ENCODE measurements at places on chromosomes 5 and 9.

DNA sequence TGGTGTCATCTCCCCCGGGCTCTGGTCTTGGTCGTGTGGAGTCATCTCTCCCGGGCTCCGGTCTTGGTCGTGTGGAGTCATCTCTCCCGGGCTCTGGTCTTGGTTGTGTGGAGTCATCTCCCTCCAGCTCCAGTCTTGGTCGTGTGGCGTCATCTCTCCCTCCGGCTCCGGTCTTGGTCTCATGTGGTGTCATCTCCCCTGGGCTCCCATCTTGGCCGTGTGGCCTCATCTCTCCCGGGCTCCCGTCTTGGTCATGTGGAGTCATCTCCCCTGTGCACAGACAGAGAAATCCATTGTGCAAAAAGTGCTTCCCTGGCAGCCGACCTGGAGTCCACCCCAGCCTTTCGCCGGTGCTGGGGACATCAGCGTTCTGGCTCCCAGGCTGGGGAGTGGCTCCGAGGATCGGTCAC is 91.1 kb upstream of the CACNA1B start:
- DNase-seq, result no peak

DNA sequence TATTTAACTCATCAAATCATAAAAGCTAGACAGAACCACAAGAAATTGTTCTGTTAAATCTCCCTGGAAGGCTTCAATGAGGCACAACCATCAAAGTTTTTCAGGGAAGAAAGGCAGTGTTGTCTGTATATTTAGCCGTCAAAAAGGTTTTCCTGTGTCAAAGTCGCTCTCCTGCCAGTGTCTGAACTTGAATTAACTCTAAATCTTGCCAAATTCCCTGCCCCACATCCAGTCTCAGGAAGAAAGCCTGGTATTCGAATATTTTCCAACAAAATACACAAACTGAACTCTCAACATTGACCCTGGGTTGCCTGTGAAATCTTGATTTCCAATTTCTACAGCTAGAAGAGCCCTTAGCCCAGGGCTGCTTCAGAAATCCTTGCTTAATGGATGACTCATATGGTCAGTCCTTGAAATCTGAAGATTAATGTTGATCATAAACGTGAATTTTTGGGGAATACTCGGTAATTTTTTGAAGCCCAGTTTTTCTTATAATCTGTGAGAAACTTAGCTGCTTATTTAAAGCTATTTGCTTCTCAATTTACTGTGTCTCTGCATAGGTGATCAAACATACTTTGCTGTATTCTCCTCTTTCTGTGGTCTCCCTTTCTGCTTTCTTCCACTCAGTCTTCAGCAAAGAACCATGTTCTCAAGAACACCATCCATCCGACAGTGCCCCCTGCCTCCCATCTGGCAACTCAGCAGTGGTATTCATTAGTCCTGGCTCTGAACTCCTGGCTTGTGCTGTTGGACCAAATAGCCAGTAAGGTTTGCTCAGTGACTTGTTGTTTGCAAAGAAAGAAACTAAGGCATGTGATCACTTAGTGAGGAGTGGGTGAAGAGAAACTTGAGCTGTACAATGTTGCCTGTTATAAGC is 58.9 kb downstream of the NREP start:
- no peak for DNase-seq

DNA sequence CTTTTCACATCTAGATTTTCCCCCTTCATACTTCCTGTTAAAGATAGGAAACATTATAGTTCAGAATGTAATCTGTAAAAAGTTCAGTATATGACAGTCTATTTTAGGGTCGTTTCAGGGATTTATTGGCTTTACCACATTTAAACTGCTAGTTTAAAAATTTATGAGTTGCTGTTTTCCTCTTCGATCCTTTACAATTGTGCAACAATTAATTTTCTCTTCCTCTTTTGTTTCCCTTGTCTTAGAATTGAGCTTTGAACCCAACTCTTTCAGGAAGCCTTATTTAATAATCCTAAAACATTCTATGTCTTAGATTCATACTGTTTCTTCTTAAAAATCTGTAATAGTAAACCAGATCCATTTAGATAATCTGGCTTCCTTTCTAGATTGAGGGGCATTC is 16.4 kb downstream of the ZSWIM6 start:
- no peak for DNase-seq

DNA sequence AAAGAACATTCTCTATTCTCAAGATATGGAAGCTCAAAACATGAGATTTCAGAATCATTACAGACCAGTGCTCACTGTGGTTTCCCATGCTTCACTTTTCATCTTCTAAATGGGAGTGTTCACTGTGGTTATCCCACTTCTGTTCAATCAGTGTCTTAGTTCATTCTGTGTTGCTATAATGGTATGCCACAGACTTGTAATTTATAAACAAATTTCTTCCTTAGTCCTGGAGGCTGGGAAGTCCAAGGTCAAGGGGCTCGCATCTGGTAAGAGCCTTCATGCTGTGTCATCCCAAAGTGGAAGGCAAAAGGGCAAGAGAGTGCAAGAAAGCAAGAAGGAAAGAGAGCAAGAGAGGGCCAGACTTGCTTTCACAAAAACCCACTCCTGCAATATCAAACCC is 146.3 kb downstream of the TTC39B start:
- DNase-seq, result no peak

- DNase-seq, result no peak
These were observed 148.7 kb downstream of the FAM174A start for GRCh38 chr5:100683881-100684280.

- no peak for DNase-seq
These were observed 323.6 kb downstream of the NTRK2 start for GRCh38 chr9:84993105-84993504.

DNA sequence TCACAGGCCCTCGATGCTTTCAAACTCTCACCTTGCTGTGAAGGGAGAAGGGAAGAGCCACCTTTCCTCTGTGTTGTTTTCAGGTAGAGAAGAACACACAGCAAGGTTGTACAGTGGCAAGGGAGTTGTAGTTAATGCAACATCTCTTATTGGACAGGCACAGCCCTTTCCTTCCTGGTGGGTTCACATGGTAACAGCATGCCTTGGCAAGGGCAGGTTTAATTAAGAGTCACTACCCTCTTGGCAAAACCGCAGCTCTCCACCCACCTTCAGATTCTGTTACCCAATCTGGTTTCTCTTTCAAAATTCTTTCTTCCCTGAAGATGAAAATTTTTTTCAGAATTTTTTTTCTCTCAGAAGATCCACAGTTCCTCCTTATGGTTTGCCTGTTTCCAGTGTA is 253.1 kb downstream of the TLR4 start:
- no peak for DNase-seq

GRCh38 chr9:111360881-111361280 is 30.9 kb upstream of the OR2K2 start:
- no peak for DNase-seq

DNA sequence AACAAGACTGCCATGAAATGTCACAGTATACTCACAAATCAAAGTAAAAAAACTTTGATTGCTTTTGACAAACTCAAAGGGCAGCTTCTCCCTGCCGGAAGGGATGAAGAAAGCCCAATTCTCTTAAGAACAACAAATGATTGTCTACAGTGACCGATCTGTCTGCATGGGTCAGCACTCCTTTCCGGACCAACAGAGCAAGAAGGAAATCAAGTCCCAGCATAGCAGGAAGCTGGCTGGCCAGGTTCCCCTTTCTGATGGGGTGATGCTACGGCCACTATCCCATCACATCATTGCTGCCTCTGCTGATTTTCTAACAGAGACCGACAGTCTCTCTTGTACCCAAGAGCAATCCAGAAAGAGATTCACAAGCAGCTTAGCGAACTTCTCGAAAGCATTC is 692 bp downstream of the C1QTNF3 start:
- no peak for DNase-seq

DNA sequence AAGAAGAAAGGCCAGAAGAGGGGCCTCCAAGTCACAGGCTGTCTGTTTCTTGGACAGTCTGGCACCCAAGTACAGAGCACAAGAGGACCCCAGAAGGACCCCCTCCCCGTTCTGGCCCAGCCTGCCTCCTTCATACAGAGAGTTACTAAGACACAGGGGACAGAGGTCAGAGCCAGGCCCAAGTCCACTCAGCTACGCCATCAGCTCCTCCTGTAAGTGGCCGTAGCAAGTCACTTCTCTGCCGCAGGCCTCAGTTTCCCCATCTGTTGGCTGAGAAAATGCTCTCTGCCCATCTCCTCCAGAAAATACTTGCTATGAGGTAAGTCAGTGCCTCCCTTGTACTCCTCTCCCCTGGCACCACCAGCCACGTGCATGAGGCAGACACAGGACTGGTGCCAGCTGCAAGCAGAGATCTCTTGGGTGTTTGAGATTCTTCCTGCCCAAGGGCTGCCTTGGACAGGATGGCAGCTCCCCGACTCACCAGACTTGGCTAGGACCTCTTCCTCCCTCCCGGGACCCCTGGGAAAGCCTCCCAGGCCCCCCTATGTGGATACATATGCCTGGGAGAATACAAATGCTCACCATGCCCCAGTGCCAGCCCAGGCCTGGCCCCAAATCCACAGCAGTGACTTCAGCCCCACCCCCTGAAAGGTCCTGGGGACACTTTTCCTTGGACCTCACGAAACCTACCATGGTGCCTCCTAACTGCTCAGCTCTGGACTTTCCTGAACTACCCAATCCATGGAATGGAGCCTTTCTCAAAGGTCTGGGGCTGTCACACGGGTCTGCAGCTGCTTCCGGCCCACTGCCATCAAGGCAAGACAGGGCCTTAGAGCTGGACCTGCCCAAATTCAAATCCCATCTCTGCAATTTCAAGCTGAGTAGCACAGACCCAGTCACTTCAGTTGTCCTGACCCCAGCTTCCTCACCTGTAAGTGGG is 5.1 kb downstream of the EEIG1 start:
- no peak for DNase-seq

GRCh38 chr5:171927345-171927941 is 79.0 kb downstream of the FBXW11 start:
- no peak for DNase-seq

DNA sequence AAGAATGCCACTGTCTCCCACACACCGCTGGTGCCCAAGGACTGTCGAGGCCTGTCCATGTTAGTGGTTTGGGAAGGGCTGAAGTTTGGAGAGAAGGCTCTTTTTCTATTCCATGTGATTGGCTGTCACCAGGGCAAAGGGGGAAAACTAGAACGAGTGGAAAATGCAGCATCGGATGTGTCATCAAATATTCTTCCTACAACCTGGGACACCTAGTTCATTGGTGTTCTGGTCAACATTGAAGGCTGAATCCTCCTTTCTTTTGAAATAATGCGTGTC is 53.2 kb downstream of the PIK3R1 start:
- no peak for DNase-seq

GRCh38 chr9:5735072-5735471 is 97.8 kb downstream of the ERMP1 start:
- DNase-seq, result no peak

GRCh38 chr5:76016258-76016657 is 66.9 kb upstream of the SV2C start:
- DNase-seq, result no peak

DNA sequence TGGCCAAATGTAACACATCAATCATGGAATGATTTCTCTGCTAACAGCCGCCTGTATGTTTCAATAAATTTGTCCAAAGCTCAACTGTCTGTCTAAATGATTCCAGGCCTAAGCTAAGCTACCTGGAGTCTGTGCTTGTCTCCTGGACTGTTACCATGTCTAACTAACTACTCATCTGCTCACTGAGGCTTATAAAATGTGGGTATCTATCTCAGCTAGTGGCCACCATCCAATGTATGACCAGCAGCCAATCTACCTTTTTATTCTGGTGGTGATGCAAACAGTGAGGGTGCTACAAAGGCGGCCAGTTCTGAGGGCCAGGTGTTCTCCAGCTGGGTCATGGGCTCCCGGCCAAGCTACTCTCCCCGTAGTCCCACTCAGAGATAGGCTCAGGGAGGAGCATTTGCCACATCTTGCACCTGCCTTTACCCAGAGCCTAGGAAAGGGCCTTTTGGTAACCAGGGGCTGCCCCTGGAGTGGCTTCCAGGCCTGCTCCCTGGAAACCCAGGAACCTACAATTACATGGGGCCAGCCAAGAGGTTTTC is 59.1 kb downstream of the PFDN1 start:
- no peak for DNase-seq

DNA sequence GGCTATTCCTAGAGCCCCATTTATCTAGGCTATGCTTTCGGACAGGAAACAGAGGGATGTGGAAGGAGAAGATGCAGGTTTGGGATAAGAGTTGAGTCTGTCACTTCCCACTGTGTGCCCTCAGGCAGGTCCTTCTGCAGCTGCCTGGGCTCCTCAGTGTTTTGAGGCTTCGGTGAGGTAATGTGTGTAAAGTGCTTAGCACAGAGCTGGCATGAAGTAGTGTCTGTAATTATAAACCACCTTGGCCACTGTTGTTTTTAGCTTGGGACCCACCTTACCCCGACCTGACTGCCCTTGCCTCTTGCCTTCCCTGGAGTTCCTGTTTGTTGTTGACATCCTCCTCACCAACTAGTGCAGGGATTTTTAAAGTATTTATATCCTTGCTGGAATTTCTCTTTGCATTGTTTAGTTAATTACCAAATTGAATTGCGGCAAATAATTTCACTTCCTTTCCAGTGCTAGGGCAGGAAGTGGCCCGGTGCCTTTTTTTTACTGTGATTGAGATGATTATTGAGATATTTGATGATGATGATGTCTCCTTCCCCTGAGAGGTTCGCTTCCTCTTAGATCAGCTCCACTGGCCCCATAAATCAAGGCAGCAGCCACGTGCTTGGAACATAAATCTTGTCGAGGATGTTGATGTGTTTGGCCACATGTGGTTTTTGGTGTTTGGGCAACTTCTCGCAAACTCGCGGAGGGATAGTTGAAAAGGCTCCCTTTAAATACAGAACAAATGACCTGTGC is 38.3 kb upstream of the DAB2IP start:
- DNase-seq, result no peak

GRCh38 chr9:95640336-95640735 is 123.6 kb upstream of the PTCH1 start:
- DNase-seq, result no peak

DNA sequence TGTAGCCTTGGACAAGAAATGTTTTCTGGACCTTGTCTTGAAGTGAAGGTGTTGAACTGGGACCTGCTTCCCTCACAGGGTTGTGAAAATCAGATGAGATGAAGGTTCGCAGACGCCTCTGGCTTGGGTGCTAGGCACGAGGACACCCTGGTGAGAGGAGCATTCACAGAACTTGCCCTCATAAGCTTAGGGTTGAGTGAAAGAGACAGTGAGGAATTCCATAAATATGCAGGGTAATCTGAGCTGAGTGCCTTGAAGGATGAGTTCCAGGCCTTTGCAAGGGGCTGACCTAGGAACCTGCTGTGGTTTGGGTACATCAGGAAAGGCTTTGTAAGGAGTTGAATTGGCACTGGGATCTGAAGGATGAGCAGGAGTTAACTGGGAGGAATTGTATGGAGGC is 75.7 kb upstream of the SAP30L start:
- DNase-seq, result no peak

DNA sequence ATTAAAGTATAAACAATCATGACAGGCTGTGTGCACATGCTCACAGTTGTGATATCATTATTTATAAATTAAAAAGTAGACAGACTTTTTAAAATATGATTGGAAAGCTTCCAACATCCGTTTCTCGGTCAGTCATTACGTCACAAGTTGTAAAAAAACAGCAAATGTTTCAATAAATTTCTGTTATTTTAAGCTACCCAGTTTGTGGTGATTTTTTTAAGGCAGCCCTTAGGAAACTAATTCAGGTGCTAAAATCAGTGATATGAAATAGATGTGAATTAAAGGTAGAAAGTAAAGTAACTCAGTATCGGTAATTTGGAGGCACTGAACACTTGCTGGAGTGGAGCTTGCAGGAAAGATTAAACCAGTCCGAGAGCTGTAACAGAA is 1.2 kb downstream of the CCNH start:
- no peak for DNase-seq

GRCh38 chr5:40736103-40736875 is 19.5 kb downstream of the TTC33 start:
- no peak for DNase-seq
